ENCODE measurements at places on chromosomes 1 and 21.

GRCh38 chr1:17922833-17923232 lies 167.7 kb downstream of the ACTL8 start:
- DNase-seq, result peak; percentile 47

- no peak for DNase-seq
Measured at GRCh38 chr1:19309123-19309813, 2.7 kb downstream of the AKR7A2 start.

- no peak for DNase-seq
Measured at GRCh38 chr1:33098371-33098770, 17.4 kb downstream of the AZIN2 start.

GRCh38 chr1:22041505-22041904 lies 11.0 kb upstream of the CDC42 start:
- DNase-seq, result no peak

GRCh38 chr1:85607126-85607920 lies 26.8 kb downstream of the CCN1 start:
- DNase-seq, result no peak

Data from NCI-H1694 (cell line).